ENCODE measurements at places on chromosomes 1 and 21. TPM values are rescaled to one million over a fixed set of nuclear protein-coding genes. Genes with fewer than 3 reads are reported as not detected.

Gene ACTL8
- total RNA-seq = 1.9 TPM

Gene CDA
- 41.1 TPM for total RNA-seq

Gene TSPAN1
- 2.3 TPM for total RNA-seq

Gene PLD5
- 1.6 TPM for total RNA-seq

Gene CD244
- not detected for total RNA-seq

Gene ANKRD35
- total RNA-seq = not detected

Gene MIXL1
- not detected for total RNA-seq

Gene ZBTB8A
- total RNA-seq = 2.9 TPM

Gene OR10Z1
- total RNA-seq = not detected

Gene TRPM2
- total RNA-seq = 9.4 TPM

All from A549 treated with DMSO at 1 μM for 4 hours (cell line).